ENCODE measurements at places on chromosomes 13 and 19.

- no peak for DNase-seq
Observed at GRCh38 chr13:111598747-111599146, 278.3 kb downstream of the TEX29 start.

DNA sequence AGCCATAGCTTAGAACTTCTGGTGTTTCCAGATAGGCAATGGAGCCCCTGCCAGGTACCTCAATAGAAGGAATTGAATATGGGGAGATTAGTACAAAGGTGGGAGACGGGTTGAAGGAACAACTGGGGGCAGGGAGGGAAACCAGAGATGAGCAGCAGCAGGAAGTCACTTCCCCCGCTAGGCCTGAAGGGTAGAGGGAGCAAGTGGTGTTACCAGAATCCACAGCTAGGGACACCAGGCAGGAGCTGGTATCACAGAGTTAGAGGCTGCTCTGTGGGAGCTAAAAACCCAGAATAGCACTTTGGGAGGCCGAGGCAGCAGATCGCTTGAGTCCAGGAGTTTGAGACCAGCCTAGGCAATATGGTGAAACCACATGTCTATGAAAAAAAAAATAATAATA, 15.3 kb upstream of the HNRNPUL1 start:
- DNase-seq, result no peak

DNA sequence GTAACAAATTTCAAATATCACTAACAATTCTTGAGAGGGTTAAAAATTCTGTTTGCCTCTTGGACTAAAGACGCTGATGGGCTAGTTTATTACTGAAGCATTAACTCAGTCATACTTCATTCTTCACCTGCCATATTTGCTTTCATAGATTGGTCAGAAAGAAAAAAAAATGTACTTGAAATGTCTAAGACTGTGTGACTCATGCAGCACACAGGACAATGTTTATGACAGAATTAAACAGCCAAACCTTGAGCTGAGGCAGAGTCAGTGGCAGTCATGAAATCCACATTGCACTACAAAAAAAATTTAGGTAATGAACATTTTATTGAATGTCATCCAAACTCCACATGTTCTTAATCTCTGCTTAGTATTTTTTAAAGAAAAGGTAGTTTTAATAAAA, 135.6 kb downstream of the PRR20E start:
- no peak for DNase-seq

GRCh38 chr13:108113407-108113806, 101.9 kb downstream of the LIG4 start:
- no peak for DNase-seq

DNA sequence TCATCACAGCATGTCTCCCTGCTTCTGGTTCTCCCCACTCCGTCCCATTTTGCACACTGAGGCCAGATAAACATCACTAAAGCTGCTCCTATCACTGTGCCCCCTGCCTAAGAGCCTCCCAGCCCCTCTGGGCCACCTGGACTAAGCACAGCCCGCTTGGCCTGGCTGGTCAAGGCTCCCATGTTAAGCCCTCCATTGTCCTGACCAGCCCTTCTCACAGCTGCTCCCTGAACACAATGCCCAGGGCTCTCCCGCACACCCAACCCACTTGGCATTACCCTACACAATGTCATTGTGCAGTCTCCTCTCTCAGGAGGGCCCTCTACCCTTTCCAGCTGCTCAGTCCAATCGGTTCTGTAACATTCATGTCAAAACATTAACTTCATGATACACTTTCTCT, 133.4 kb downstream of the NUFIP1 start:
- DNase-seq, result no peak
